ENCODE measurements at places on chromosomes 11 and 22.

DNA sequence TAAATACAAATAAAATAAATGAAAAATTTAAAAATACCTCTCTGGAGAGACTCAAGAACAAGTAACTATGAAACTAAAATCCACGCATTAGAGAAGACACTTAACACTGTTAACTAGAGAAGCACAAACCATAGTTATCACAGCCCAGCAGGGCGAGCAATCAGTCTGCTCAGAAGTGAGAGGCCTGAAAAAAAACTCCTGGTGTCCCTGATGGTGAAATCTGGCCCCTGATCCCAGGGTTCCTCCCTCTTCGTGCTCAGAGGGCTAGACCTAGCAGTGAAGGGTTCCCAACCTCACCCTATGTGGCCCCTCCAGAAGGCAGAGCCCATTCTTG is 49.7 kb upstream of the VPREB1 start:
- DNase-seq = no peak

- no peak for DNase-seq
Observed at GRCh38 chr11:44607987-44608386, 42.5 kb downstream of the CD82 start.

GRCh38 chr11:65293909-65294381 is 20.7 kb upstream of the CDC42EP2 start:
- DNase-seq = no peak

DNA sequence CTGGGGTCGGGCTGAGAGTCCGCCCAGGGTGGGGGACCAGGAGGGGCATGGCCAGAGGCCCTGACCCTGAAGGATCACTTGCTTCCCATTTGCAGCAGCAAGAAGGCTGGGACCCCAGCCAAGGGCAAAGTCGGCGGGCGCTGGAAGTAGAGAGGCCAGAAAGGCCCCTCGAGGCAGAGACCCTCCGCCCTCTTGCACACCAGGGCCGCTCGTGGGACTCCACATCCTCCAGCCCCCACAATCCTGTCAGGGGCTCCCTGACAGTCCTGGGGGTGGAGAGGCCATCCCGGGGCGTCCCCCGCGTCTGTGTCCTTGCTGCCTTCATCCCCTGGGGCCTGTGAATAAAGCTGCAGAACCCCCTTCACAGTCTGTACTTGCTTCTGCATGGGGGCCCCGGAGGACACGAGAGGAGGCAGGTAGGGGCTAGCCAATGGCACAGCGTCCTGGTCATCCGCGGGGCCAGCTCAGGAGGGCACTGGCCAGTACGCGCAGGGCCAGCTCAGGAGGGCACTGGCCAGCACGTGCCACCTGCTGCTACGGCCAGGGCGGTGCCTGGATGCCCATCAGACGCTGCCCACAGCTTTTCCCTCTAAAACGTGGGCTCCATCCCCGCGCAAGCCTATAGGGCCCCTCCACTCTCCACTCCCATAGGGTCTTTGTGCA is 8.7 kb upstream of the MRPL23 start:
- peak; percentile 2 for DNase-seq

DNA sequence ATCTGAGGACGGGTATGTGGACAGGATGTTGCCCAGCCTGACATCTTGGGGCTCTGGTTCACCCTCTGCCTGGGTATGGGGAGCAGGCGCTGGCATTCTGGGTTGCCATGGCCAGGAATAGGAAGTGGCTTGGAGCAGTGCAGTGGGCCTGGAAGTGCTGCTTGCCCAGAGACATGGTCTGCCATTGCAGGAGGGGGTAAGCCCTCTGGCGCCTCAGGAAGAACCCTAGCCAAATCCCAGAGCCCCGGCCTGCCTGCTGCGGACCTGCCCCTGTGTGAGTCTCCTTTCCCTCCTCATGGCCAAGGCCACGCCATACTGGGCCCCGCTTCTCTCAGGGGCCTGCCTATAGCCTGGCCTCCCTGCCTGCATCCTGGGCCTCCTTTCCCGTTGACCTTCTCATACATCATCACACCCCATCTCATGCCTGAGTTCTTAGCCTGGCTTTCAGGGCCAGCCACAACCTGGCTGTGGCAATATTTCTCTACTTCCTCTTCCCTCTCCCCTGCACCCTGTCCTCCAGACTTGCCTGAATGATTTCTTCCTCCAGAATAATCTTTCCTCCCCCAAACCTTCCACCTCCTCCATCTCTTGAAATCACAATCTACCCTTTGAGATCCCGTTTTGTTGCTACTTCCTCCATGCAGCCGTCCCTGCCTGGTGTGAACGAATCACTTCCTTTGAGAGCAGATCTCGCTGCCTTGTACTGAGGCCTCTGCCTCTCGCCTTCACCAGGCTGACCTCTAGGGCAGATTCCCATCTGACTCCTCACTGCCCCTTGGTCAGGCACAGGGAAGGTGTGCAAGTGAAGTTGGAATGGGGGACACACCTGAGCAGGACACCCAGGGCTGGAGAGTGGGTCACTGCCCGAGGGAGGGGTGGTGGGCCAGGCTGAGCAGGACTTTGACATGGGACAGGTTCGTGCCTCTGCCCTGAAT is 5.2 kb downstream of the CAPN5 start:
- DNase-seq = no peak

- peak; percentile 77 for DNase-seq
Observed at GRCh38 chr22:24952837-24953383, 394 bp downstream of the KIAA1671 start.

- peak; percentile 62 for DNase-seq
Observed at GRCh38 chr11:47591764-47592163, 2.4 kb downstream of the C1QTNF4 start.

DNA sequence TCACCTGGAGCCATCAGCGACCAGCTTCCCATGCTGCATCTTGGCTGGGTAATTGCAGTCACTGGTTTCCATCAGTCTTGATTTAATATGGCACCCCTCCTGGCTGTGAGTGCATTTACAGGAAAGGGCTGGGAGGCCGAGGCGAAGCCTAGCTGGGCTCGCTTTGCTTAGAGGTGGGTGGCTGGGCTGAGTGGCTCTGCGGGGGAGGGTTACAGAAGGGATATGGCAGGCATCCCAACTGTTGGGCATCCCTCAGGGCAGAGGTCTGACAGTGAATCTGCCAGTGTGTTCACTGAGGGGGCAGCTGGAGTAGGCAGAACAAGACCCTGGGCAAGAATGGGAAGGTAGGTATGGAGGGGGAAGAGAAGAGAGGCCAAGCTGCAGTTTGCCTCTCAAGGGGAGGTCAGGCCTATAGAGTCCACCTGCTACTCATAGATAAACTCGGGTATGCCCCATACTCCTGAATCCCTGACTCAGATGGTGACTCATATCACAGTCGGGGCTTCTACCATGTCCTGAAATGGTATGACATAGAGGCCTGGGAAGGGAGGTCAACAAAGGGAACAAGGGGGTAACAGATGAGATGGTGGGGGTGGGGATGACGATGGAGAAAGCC is 77.5 kb upstream of the PHOX2A start:
- no peak for DNase-seq

DNA sequence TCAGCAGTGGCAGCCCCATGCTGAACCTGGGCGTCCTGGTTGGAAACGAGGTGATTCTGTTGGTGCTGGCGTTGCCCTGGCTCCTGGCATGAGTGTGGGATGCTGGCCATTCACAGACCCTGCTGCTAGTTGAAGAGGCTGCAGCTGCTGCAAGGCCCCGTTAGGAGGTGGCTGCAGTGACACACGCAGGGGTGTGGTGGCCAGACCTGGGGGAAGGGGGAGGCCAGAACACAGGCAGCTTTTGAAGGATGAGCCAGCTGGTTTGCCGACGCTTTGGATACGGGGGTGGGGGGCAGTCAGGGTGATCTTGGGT is 77.2 kb downstream of the MORC2 start:
- no peak for DNase-seq

GRCh38 chr11:69521457-69521856 is 40.0 kb downstream of the LINC01488 start:
- no peak for DNase-seq

DNA sequence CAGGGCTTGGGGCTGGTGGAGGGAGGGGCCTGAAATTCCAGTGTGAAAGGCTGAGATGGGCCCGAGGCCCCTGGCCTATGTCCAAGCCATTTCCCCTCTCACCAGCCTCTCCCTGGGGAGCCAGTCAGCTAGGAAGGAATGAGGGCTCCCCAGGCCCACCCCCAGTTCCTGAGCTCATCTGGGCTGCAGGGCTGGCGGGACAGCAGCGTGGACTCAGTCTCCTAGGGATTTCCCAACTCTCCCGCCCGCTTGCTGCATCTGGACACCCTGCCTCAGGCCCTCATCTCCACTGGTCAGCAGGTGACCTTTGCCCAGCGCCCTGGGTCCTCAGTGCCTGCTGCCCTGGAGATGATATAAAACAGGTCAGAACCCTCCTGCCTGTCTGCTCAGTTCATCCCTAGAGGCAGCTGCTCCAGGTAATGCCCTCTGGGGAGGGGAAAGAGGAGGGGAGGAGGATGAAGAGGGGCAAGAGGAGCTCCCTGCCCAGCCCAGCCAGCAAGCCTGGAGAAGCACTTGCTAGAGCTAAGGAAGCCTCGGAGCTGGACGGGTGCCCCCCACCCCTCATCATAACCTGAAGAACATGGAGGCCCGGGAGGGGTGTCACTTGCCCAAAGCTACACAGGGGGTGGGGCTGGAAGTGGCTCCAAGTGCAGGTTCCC is at the start of gene APOC3:
Gene APOC3 (plus strand): TSS at position 383 of the 659 bp plus-strand sequence. CDS start 676 bp downstream, outside the sequence.
- no peak for DNase-seq

GRCh38 chr11:13596611-13597326 is 71.7 kb upstream of the FAR1 start:
- no peak for DNase-seq

DNA sequence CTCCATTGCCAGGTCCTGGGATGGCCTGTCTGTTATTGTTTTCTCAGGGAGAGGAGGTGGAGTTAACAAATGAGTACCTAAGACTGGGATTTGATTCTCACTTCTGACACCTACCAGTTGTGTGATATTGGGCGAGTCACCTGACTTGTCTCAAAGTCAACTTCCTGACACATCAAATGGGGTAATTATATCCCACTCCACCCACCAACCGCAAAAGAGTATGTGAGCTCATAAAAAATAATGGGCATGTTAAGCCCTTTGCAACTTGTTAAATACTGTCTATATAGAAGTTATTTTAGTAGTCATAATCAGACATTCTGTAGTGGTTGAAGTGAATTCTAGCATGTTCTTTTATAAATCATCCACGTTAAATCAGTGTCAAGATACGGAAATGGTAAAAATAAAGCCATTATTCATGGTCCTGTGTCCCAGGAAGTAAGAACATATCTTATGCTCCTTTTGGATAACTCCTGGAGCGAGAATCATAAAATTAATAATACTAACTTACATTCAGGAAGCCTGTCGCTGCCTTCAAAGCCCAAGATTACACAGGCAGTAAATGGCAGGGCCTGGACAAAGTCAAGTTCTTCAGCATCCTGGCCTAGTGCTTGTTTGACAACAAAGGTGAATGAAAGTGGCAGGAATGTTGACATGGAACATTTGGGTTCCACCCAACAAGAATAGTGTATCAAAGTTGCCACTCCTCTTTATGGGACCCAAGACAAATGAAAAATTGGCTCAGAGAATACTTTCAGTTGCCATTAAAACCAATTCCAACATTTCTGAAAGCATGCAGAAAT is 54.3 kb downstream of the SYTL2 start:
- DNase-seq = no peak
